Neural progenitor cell (in vitro differentiated cells): ENCODE measurements at places on chromosomes 3 and 15.

- DNase-seq, result peak; percentile 45
These were observed 47.0 kb downstream of the LRIG1 start for GRCh38 chr3:66453651-66454463.

DNA sequence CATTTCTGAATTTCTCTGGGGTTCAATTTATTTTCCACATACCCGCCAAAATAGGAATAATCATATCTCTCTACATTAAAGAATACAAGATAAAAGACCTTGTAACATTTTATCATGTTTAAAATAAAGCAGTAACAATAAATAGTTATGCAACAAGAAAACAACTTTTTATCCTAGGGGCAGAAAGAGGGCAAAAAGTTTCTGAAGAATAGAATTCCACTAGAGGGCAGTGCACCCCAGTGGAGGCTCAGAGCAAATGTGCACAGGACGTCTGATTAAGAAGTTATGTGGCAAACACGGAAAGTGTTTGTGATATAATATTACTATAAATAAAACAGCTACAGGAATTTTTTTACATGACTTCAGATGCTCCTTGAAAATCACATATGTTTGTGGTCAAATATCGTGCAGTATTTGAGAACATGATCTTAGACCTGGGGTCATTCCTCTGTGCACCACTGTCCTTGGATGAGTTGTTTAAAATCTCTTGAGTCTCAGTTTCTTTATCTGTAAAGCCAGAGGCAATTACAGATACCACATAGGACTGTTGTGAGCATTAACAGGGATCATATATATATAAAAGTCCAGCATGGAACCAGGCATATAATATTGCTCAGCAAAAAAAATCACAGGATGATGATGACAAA is 13.2 kb upstream of the PIK3R4 start:
- DNase-seq, result peak; percentile 66

GRCh38 chr15:57444877-57445513 is 68.7 kb downstream of the CGNL1 start:
- DNase-seq, result no peak

- DNase-seq, result no peak
These were observed 1012.3 kb downstream of the ZPLD1 start for GRCh38 chr3:103446953-103447629.

- DNase-seq, result no peak
These were observed 74.5 kb downstream of the MYLK start for GRCh38 chr3:123809597-123809996.

- no peak for DNase-seq
These were observed 94.5 kb downstream of the CHCHD6 start for GRCh38 chr3:126798521-126798920.

- no peak for DNase-seq
These were observed 169.2 kb upstream of the ATP10A start for GRCh38 chr15:26032162-26032846.

- peak; percentile 54 for DNase-seq
These were observed 643 bp downstream of the MYO5A start for GRCh38 chr15:52527911-52528563.
